ENCODE measurements at places on chromosomes 6 and 20. TPM values are rescaled to one million over a fixed set of nuclear protein-coding genes. Genes with fewer than 3 reads are reported as not detected.
A peak's percentile ranks its signal among the peaks of the same experiment; 100 is the strongest.

GRCh38 chr6:8013763-8014162, 50.4 kb downstream of the BLOC1S5 start:
- DNase-seq: no peak

- DNase-seq: no peak
Measured at GRCh38 chr20:42613076-42613475, 576.6 kb downstream of the PTPRT start.

DNA sequence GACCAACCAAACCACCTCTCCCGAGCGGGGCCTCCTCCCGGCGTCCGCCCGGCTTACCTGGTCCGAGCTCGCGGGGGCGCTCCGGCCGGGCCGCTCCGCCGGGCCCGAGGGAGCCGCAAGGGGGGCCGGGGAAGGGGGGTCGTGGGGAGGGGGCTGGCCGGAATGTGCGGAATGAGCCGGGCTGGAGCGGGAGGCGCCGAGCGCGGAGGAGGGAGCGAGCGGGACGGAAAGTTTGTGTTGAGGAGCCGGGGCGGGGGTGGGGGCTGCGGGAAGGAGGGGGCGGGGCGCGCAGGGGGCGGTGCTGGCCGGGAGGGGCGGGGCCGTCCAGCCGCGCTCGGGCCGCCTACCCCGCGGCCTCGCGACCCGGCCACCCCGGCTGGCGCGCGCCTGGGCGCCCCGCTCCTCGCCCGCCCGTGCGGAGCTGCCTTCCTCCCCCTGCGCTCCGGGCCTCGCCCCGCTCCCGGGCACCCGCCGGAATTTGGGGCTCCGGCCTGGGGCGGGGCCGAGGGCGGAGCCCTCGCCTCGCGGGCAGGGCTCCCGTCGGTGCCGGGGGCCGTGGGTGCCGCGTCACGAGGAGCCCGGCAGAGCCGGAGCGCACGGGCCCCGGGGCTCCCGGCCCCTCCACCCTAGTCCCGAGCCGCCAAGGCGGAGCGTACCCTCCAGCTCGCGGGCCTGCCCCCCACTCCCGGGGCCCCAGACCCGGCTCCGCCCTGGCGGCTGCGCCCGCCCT, at the start of gene TEAD3:
Gene TEAD3 (minus strand): TSS at position 239 of the 730 bp plus-strand sequence.
- peak; percentile 11 for DNase-seq

- DNase-seq: no peak
Measured at GRCh38 chr20:32585586-32586127, 524 bp upstream of the NOL4L start.

DNA sequence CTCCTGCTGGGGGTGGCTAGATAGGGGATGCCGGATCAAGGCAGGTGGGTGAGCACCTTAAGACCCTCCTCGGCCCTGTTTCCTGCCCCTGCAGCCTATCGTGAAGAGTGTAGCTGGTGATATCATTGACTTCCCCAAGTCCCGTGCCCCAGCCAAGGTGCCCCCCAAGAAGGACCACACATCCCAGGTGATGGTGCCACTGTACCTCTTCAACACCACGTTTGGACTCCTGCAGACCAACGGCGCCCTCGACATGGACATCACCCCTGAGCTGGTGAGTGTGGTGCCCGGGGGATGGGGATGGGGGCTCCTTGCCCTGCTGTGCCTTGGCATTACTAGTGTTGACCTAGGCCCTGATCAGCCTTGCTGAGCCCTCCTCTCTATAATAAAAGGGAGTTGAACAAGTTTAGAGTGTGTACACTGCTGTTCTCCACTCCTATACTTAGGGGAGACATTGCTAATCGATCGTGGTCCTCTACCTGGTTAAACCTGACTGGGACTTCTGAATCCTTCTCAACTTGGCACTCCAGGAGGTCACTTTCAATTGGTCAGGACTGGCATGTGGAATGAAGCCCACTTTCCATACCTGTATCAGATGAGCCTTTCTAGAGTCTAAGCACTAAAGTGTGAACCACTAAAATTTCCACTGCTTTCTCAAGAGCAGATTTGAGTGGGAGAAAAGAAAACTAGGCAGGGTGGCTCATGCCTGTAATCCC, 11.0 kb downstream of the BPIFB3 start:
- no peak for DNase-seq

GRCh38 chr6:8060346-8060745, 3.8 kb downstream of the BLOC1S5 start:
- DNase-seq: no peak

DNA sequence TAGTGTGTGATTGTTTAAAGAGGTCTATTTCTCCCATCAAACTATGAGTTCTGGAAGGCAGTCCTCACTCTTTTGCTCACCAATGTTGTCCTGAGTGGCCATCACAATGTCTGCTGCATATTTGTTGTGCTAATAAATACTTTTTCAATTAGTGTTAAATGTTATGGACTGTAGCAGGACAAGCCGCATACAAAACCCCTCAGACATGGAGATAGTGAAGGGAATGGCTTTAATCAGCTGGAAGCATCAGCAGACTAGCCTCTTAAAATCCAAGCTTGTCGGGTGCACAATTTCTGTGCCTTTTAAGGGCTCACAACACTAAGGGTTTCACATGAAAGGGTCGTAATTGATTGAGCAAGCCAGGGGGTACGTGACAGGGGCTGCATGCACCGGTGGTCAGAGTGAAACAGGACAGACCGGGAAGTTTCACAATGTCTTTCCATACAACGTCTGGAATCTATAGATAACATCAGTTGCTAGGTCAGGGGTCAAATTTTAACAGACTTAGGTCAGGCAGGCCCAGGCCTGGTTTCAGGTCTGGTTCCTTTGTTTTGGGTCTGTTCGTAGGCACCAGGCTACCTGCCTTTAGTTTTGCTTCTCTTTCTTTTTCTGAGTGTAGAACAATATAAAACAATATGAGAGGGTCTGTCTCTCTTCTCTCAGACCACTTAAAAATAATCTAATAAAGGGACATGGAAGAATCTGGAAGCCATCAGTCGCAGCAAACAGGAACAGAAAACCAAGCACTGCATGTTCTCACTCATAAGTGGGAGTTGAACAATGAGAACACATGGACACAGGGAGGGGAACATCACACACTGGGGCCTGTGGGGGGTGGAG, 327.6 kb upstream of the HTR1E start:
- no peak for DNase-seq

DNA sequence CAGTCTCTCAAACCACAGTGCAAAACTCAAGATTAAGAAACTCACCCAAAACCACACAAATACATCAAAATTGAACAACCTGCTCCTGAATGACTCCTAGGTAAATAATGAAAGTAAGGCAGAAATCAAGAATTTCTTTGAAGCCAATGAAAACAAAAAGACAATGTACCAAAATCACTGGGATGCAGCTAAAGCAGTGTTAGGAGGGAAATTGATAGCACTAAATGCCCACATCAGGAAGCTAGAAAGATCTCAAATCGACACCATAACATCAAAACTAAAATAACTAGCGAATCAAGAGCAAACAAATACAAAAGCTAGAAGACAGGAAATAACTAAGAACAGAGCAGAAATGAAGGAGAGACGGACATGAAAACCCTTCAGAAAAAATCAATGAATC, 70.5 kb downstream of the TBC1D32 start:
- no peak for DNase-seq

DNA sequence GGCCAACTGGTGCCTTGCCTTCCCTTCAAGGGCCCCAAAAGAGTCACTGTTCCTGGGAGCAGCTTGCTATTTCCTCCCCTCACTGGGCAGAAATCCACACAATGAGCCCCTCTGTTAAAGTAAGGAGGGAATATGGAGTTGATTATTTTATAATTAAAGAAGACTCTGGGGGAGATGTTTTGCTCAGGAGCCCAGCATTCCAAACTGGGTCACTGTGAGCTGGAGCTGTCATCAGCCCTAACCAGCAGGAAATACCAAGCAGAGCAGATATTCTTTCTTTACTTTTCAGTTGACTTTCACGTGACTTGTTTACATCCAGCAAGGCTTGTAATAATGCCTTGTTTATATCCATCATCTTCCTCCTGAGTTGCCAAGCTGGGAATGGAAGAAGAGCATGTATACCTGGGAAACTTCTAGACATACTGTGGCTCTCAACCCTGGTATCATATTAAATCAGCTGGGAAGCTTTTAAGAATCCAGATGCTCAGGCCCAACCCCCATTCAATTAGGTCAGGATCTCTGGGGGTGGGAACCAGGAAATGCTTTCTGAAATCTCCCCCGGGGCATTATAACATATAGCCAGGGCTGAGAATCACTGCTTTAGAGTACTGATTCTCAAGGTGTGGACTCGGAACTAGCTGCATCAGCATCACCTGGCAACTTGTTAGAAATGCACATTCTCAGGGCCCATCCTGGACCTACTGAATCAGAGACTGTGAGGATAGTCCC, 175.6 kb upstream of the MYLIP start:
- DNase-seq: no peak

DNA sequence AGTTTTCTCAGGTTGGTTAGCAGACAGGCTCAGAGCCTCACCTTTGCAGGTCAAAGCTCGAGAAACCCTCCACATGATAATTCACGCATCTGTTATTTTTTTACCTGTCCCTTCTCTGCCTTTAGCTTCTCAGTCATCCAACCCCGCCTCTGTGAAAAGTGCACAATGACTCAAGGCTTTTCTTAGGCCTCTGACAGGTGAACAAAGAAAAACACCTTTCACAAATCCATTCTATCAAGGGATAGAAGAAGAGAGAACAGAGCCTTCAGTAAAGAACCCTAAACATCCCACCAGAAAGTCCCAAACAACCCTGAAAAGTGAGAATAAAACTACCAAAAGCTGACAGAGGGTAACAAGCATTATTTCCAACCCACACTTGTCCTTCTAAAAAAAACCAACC, 178.2 kb downstream of the GJA10 start:
- no peak for DNase-seq

DNA sequence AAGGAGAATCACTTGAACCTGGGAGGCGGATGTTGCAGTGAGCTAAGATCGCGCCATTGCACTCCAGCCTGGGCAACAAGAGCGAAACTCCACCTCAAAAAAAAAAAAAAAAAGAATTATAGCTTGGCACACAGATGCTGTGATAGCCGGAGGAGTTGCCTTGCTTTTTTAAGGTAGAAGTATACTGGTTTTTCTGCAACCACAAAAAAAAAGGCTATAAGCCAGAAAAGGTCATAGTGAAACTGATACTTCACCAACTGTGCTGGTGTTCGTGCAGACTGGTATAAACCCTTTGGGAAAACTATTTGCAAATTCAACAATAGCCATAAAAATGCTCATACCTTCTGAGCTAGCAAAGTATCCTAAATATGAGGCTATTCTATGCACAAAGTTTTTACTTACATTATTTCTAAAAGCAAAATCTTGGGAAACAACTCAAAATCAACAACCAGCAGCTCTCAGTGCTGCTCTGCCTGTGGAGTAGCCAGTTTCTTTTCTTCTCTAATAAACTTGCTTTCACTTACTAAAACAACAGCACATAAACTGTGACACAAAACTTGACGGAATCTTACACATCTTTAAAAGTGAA, 44.0 kb downstream of the B4GALT5 start:
- DNase-seq: no peak

DNA sequence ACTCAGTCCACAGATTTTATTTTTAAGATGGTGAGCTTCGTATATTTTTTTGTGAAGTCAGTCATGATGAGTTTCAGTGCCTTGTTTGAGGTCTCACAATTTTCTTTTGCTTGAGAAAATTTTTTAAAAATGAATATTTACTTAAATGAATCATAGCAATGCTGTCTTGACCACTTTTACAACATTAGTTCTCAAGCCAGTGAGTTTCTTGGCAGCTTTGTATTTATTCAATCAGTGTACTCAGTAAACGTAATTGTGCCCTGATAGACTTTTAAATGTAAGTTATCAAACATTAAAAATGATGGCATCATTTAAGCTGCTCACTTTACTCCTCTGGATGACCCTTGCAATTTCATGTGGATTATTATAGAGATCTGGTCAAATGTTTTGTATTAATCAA, 261.4 kb downstream of the KHDC1L start:
- no peak for DNase-seq

GRCh38 chr6:126640921-126641320, 301.0 kb downstream of the CENPW start:
- DNase-seq: no peak

GRCh38 chr6:148340586-148341297, 1.9 kb upstream of the SASH1 start:
- no peak for DNase-seq

GRCh38 chr6:73800997-73801396, 105.0 kb downstream of the CD109 start:
- no peak for DNase-seq

- no peak for DNase-seq
Measured at GRCh38 chr6:38508286-38508685, 131.4 kb downstream of the BTBD9 start.

DNA sequence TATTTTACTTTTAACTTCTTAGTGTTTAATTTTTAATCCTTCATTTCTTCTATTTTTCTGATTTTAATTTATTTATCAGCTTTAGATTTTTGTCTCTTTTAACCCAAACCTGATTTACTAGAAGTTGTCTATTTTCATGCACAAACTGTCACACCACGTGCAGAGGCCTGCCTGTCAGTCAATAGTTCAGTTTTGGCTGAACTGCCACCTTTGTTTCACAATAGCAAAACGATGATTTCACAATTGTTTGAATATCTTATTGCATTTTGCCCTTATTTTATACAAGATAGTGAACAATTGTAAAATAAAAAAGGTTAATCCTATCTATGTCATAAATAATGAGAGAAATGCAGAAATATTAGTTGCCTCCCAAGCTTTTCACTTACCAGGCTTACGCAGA, 24.0 kb upstream of the PPP1R3G start:
- DNase-seq: no peak

DNA sequence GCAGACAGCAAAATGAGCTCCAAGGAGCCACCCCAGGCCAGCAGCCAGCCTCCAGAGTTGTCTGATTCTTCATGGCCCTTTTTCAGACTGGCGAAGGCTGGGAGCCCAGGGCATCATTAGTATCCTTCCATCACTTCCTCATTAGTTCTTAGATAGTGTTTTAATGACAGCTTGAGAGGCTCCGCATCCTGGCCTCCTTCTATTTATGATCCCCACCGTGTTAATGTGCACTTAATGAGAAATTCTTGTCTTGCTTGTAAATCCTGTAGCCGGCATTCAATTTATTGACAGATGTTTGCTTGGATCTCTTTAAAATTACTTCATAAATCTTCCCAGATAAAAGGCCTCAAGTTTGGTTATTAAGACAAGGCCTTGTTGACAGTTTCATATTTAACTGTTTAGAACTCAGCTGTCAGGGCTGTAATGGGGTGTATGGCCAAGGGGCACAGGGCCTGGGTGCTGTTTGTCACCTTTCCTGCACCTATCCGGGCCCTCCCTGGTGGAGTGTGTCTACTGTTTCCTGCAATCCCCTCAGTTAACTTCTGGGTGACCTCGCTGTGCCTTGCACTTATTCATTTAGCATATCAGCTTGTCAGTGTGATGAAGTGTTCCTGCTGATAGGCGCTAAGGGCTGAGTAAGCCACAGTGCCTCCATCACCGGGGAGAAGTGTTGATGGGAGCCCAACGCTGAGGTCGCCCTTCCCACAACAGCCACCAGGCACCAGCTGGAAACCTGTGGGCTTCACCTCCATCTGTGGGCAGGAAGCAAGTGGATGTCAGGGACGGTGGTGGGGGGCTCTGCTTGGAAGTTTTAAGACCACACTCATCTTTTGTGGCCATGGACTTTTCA, 169.3 kb downstream of the TSHZ2 start:
- DNase-seq: no peak

Gene PPP1R3G
- 0.40 TPM for total RNA-seq

Gene ENPP4
- total RNA-seq: 7.3 TPM

Gene TENT5A
- 94.4 TPM for total RNA-seq

Gene GMPR
- total RNA-seq: 0.47 TPM

Gene SOBP
- total RNA-seq: 0.59 TPM

Gene SLC35F1
- 0.17 TPM for total RNA-seq

Gene SERINC3
- 130 TPM for total RNA-seq

Gene WFDC10B
- not detected for total RNA-seq

Gene MRPL14
- 43.9 TPM for total RNA-seq

Gene UBE3D
- 7.2 TPM for total RNA-seq

Gene LAMA2
- 1.0 TPM for total RNA-seq

Gene SPTLC3
- 15.7 TPM for total RNA-seq

Gene GLYATL3
- total RNA-seq: not detected

Gene CALHM6
- 0.45 TPM for total RNA-seq

Gene PLEKHG1
- total RNA-seq: 0.06 TPM

Measured in NCI-H460 (cell line).